ENCODE measurements at places on chromosomes 13 and 19.
A peak's percentile ranks its signal among the peaks of the same experiment; 100 is the strongest.

GRCh38 chr13:25930653-25931052 lies 121.2 kb downstream of the SHISA2 start:
- DNase-seq: no peak

DNA sequence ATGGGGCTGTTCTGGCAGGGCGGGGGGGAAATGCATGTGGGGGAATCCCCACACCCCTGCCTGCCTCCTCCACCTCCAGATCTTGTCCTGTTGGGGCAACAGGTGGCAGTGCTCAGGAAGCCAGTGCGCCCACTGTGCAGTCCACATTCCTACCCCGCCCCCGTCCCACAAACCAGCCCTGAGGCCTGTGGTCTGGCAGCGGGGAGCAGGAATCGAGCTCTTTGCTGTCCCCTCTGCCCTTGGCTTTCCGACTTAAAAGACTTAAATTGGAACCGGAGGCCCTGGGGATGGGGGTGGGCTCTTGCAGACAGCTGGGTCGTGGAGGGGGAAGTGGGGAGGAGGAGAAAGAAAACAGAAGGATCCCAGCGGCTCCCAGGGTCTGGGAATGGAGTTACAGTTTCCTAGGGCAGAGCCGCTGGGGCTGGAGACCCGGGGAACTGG lies 4.3 kb downstream of the NANOS3 start:
- DNase-seq: no peak

GRCh38 chr13:49858178-49858856 lies 65.8 kb upstream of the KPNA3 start:
- DNase-seq: no peak

DNA sequence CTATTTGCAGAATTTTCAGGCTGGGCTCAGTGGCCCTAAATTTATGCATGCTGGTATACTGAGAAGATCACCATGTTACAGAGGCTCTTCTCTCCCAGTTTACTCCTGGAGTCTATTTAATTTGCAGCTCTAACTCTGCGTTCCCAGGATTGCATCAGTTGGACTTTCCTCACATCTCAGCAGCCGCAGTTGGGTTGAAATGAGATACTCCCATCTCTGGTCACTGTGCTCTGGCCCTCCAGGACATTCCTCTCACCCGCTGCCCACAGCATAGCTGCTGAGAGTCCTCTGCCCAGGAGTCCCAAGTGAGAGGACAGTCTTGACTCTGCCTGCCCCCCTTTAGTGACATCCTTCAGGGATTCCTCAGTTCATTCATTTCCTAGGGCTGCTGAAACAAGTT lies 150.9 kb downstream of the LACC1 start:
- DNase-seq: no peak

- no peak for DNase-seq
Measured at GRCh38 chr19:30325676-30326392, 46.4 kb upstream of the ZNF536 start.

DNA sequence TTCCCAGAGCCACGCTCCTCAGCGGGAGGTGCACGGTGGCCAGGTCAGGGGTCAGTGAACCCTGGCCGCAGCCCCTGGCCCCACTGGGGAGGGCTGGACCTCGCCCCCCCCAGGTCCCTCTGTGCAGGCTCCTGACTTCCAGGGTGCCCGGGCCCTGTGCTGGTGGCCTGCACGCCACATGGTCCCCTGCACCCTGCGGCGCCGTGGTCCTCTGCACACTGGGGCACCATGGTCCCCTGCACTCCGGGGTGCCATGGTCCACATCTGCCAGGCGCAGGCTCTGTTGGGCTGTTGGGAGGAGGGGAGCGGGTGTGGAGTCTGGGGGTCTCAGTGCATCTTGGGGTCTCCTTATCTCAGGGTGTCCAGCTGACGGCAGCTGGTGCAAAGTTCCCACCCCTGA lies 23.3 kb upstream of the TMEM255B start:
- no peak for DNase-seq

- peak; percentile 97 for DNase-seq
Measured at GRCh38 chr19:58543826-58544590, at the start of gene TRIM28. Gene TRIM28 (plus strand): TSS chr19:58544064. CDS start chr19:58544758, 694 bp downstream.

DNA sequence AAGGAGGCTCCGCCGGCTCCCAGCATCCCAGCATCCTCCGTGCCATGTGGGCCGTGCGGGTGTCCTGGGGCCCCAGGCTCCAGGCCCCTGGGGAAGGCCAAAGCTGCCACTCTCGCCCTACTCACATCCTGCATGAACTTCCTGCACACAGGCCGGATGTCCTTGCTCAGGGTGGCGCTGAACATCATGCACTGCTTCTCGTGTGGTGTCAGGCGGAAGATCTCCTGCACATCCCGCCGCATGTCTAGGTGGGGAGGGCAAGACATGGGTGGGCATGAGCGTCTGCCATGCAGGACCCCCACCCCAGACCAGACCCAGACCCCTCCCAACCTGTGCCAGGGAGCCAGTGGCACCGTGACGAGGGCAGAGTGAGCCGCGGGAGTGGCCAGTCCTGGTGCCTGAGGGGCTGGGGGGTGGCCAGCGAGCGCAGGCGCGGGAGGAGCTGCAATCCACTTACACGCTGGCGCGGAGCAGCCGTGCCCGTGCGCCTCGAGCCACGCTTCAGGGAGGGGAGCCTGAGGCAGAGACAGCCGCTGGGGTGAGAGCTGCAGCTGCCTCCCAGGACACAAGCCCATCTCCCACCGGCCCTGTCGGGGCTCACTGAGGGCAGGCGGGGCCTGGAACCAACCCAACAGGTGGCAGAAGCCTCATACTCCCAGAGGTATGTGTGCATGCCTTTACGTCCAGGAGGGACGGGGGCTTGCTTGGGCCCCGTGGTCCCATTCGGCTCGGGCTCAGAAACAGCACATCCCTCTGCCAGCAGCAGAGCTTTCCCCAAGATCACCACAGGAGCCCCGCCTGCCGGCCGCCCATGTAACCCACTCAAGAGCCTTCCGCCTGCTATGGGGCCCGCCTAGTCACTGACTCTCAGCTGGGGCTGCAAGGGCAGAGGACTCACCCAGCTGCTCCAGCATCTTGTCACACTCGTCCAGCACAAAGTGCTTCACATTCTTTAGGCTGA lies 8.8 kb downstream of the DDX39A start:
- DNase-seq: no peak

- DNase-seq: no peak
Measured at GRCh38 chr13:109481040-109481439, 305.3 kb downstream of the IRS2 start.

DNA sequence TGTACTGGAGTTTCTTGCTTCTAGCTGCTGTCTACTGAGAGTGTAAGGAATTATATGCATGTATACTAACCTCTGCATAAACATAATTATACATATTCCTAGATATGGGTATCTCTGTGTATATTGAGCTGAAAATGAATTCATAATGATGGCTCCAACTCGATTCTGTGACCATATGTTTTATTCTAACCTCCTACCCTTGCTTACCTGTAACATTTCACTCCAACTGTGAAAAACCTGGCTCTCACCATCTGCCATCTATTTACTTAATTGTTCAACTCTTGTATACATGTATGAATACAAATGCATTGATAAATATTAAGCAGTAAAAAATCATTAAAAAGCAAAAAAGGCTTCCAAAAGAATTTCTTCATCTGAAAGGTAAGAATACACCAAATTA lies 1729.5 kb upstream of the SPRY2 start:
- DNase-seq: no peak

DNA sequence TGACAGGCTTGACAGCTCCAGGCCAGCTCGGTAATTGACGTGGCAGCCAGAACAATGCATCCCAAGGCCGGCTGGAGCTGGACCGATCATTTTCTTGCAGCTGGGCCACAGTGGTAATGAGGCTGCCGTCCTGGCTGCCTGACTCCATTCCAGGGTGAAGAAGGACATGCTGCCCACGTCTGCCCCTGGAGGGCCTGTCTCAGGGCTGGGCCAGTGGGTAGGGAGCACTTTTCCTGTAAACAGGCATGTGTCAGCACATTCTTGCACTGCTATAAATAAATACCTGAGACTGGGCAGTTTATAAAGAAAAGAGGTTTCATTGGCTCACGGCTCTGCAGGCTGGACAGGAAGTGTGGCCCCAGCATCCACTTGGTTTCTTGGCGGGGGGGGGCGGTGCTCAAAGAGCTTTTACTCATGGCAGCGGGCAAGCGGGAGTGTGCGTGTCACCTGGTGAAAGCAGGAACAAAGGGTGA lies 38.1 kb upstream of the KCTD15 start:
- no peak for DNase-seq

DNA sequence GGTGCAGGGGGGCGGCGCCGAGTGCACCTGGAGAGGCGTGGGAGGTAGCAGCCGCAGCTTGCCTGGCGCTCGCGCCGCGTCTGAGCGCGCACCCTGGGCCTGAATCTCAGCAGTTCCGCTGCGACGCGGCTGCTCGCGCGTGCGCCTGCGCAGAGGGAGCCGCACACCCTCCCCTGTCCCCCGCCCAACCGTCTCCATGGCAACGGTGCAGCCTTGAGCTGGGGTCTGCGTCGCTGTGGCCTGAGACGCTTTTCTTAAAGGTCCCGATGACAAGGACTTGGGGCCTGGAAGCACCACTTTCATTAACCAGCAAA lies at the start of gene PNMA8B:
TSS of gene PNMA8B (minus strand) at position 82 of the 314 bp plus-strand sequence. CDS start 402 bp downstream, outside the sequence.
- DNase-seq: peak; percentile 87

GRCh38 chr13:30464496-30465342 lies 1.0 kb downstream of the HMGB1 start:
- DNase-seq: peak; percentile 63

GRCh38 chr13:40506592-40507446 lies 159.6 kb downstream of the FOXO1 start:
- no peak for DNase-seq

- no peak for DNase-seq
Measured at GRCh38 chr19:49690656-49691242, at the start of gene CPT1C. Gene CPT1C (plus strand): TSS chr19:49691116. CDS start chr19:49692253, 1,137 bp downstream.

DNA sequence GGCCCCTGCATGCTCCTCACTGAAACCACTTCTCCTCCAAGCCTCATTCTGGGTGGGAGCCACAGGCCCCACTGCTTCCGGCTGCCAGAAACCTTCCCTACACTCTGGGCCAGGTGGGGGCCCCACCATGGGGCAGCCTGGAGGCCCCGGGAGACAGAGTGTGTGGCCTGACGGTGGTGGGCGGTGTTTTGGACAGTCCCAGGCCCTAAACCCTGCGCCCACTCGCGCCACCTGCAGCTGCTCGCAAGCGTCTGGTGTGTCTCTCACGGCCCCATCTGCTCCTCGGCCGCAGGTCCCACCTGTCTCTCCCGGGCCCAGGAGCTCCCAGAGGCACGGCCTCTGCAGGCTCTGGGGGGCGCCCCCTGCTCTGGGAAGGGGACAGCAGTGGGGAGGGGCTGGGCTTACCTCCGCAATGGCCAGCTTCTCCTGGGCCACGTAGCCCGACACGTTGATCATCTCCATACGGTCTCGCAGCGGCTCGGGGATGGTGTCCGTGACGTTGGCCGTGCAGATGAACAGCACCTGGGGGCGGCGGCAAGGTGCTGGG lies 5.6 kb downstream of the RPL36 start:
- no peak for DNase-seq

All from right renal pelvis (tissue), 4 donors.